ENCODE measurements at places on chromosomes 3 and 15.

DNA sequence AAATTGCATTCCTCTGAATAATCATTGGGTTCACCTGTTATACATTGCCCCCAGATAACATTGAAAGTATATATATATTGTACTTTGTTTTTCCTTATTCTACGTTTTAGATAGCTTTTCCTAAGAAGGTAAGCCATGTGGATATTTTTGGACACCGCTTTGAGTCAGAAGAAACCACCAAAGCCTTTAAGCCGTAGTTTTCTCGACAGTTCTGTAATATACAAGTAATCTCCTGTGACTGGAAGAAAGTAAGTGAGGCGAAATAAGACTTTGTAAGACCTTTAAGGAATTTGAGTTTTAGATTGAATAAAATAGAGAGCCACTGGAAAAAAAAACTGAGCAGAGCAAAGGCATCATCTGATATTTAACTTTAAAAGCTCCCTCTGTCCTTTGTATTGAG, 1092.0 kb downstream of the DIPK2A start:
- no peak for DNase-seq

DNA sequence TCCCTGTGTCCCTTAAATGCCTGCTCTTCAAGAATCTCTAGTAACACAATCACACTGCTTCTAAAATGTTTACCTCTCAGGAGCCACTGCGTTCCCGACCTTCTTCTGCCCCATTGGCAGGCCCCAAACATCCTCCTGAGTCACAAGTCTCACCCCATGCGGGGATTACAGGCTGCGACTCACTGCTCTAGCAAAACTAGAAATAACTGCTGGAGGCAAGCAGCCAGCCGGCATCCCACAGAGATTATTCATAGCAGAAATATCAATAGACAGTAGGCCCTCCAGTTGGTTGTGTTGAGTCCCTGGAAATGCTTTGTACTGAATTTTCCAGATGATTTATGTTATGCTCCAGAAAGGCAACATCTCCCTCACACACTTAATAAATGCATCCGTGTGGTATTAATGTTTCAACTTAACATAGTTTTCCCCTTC, 64.8 kb downstream of the RFTN1 start:
- no peak for DNase-seq

- DNase-seq, result no peak
Observed at GRCh38 chr3:43128464-43128863, 22.6 kb upstream of the POMGNT2 start.

DNA sequence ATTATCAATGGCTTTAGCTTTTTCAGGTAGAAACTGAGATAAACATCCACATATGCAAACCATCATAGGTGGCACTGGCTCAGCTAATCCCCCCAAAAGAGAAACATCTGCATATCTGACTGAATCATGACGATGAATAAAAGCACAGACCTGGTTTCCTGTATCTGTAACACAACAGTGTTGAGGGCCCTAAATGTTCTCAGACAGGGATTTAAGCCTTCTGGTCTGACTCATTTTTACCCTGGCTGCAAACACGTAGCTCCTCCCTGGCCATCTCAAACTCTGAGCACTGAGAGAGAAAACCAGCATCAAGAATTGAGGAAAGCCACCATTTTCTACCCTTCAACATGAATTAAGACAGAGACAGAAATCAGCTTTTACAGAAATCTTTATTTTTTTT, 35.2 kb downstream of the GLB1 start:
- DNase-seq, result no peak

DNA sequence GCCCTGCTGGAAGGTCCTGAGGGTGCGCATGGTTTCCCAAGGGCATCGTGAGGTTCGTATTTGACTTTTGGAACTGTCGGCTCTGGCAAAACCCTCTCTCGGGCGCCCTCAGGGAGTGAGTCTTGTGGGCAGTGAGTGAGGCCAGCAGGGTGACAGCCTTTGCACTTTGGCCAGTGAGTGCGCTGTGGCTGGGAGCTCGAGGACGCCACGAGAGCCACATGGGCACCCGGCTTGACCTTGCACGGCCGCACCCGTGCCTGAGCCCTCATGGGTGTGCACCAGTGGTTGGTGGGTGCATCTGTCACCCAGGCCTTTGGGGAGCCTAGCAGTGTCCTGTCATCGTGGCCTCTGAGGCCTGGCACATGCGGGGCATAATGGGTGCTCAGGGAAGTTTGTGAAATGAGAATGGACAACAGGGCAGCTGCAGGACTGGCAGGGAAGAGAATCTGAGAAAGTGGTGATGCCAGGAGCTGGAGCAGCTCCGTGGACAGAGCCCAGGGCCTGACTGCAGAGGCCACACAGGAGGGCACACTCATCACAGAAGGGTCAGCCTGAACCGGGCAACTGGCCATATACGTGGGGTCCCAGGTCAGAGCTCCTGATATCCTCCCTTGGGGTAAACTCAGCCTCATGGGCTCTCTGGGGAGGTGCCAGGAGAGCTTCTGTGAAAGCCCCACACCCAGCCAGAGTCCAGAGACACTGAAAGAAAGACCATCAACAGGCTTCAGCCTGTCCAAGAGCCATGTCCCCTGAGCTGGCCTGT, 30.4 kb upstream of the SNRPA1 start:
- DNase-seq, result no peak

DNA sequence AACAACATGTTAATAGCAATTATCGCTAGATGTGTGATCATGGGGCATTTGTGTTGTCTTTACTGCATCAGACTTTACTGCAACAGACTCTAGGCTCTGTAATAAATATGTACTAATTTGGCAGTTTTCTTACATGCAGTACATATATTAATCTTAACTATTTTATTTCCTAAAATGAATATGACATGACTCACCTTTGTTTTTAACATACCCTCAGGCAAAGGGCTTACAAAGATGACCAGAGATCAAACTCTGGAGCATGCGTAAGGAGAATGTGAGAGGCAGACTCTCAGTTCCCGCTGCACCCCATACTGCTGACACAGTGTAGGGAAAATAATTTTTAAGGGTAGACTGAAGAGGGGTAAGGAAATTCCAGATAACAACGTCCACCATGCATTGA, 7.2 kb upstream of the FAM174B start:
- no peak for DNase-seq

GRCh38 chr3:159763602-159764489, 224.8 kb upstream of the IL12A start:
- DNase-seq, result no peak

GRCh38 chr15:35680951-35681350, 135.0 kb upstream of the DPH6 start:
- no peak for DNase-seq

GRCh38 chr3:4850211-4850927, 128.9 kb upstream of the BHLHE40 start:
- no peak for DNase-seq

- DNase-seq, result peak; percentile 75
Observed at GRCh38 chr3:49422379-49423248, at the start of gene AMT. TSS of gene AMT (minus strand) at chr3:49422473. CDS start at chr3:49422450, 23 bp downstream.

DNA sequence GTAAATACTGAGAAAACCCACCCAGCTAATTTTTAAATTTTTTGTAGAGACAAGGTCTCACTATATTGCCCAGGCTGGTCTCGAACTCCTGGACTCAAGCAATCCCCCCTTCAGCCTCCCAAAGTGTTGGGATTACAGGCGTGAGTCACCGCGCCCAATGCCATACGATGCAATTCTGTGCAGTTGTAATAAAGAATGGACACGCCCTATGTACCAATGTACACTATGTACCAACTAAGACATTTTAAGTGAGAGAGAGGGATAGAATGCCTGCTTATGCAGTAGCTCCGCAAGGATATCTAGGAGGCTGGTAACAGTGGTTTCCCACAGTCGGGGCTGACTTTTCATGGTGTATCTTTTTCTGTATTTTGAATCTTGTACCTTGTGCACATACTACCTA, 14.6 kb downstream of the ZNF710 start:
- DNase-seq, result no peak

DNA sequence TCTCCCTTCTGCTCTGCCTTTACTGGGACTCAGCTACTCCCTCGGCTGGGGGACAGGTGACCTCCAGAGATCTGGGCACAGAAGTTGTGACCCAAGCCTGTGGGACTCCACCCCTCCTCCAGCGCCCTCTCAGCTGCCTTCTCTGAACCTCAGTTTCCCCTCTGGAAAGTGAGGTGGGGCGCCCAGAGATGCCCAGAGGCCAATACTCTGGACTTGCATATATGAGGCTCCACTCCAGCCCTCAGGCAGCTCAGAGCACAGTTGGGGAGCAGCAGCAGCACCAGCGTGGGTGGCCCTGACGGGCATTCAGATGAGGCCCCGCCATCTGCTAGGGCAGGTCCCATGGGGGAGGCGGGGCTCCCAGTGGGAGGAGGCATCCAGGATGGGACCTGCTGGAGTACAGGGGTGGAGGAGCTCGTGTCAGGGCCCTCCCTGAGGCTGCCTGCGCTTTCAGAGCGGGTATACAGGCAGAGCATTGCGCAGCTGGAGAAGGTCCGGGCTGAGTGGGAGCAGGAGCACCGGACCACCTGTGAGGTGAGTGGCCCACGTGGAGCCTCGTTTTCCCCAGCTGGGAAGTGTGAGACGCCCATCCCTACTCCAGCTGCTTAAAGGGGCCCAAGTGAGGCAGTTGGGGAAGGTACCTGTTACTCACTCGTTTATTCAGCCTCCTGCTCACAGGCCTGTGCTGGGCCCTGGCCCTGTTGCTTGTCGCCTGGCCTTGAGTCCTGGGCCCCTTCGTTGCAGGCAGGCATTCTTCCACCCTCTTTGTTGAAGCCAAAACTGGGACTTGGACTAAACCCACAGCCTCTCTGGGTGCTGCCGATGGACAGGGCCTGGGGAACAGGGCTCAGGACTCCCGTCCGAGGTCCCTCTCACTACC, 35.4 kb downstream of the PSTPIP1 start:
- no peak for DNase-seq

GRCh38 chr3:59443618-59444293, 393.9 kb upstream of the CFAP20DC start:
- no peak for DNase-seq

DNA sequence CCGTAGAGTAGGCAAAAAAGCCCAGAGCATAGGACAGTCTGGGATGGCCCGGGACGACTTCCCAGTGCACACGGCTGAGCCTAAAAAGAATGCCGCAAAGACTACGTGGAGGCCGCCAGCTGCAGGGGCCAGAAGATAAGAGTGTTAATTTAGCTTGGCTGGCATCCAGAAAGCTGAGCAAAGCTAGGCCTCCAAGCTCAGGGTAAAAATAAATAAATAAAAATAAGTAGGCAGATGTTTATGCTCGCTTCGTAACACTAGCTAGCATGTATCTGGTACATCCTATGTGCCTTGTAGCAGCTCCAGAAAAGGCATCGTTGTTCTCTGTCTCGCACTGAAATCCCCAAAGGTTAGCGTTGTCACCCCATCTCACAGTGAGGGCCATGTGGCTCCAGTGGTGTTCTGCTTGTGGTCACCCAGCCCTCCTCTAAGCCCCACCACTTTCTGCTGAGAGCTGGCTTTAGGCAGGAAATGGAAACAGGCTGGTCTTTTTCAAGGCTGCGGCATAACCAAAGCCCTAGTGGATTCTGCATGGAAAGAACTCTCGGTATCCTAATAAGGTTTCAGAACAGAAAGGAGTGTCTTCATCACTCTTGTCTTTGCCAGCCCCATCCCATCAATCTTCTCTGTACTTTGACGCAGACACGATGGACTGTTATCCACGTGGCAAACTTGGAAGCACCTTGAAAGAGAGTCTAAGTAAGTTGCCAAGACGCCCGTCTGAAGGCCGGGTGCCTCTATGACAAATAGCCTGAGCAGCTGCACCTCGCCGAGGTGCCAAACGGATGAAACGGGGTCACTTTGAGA, 58.1 kb upstream of the MEF2A start:
- no peak for DNase-seq

Data from C1 segment of cervical spinal cord (tissue), 14 donors.